Activated CD4-positive, alpha-beta T cell treated with anti-CD3 and anti-CD28 coated beads, Interleukin-2, amount 10 ng/mL, durations not matched to agents 24 days and 14 days (primary cell): ENCODE measurements at places on chromosomes 4 and X. TPM values are rescaled to one million over a fixed set of nuclear protein-coding genes. Genes with fewer than 3 reads are reported as not detected.
A peak's percentile ranks its signal among the peaks of the same experiment; 100 is the strongest.

HPF1 gene
- total RNA-seq: 18.8 and 34.0 TPM in 2 replicates

LRCH2 gene
- not detected in 2 replicates for total RNA-seq

TBX22 gene
- not detected in 2 replicates for total RNA-seq

GCNA gene
- total RNA-seq: 3.3 and 4.5 TPM in 2 replicates

SPANXN3 gene
- not detected in 2 replicates for total RNA-seq

ANTXR2 gene
- total RNA-seq: 8.2 and 10.6 TPM in 2 replicates

GAGE12E gene
- total RNA-seq: not detected in 2 replicates

- no peaks in the 10 kb centered on the region for H3K4me1 ChIP-seq
- H3K27me3 ChIP-seq: no peaks in the 10 kb centered on the region
- no peak for DNase-seq
- no peaks in the 10 kb centered on the region for H3K36me3 ChIP-seq
- H3K4me3 ChIP-seq: no peak overlapping the region
- no peak overlapping the region for H3K27ac ChIP-seq
These were observed 474.0 kb upstream of the NDST3 start for GRCh38 chr4:117560329-117560728.

GRCh38 chrX:151815398-151815797, 80.9 kb downstream of the CNGA2 start:
- no peaks in the 10 kb centered on the region for H3K4me1 ChIP-seq
- no peaks in the 10 kb centered on the region for H3K36me3 ChIP-seq
- no peaks in the 10 kb centered on the region for H3K27me3 ChIP-seq
- no peak overlapping the region for H3K4me3 ChIP-seq
- no peak overlapping the region for H3K27ac ChIP-seq
- no peak for DNase-seq

DNA sequence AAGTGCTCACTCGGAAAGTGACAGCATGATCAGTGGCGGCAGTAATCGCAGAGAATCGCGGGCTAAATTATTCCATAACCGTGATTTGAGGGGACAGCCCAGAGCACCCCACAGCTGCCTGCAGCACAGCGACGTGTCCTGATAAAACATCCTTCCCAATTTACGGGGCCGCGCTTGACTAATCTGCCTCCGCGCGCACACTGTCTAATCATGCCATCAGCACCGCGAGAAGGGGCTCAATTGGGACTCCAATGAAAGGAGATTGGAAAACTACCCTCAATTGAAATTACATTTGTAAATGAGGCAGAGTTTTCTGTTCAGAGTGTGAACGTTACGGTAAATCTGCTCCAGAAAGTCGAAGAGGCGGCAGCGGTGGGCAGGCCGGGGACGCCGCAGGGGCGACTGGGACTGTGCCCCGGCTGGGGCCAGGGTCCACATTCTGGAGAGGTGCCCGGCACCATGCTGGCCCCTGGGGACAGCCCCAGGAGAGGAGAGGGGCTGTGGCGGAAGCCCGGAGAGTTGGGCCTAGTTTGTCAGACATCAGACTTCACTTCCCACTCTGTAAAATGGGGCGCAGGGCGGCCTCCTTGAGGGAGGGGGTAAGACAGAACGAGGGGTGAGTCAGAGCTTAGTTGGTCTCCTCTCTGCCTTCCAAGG, 107.7 kb downstream of the FAM53A start:
- H3K36me3 ChIP-seq: no peaks in the 10 kb centered on the region
- H3K27ac ChIP-seq: no peak overlapping the region
- DNase-seq: no peak
- no peaks in the 10 kb centered on the region for H3K27me3 ChIP-seq
- H3K4me3 ChIP-seq: no peak overlapping the region

GRCh38 chrX:103674531-103675454, 11.7 kb downstream of the MORF4L2 start:
- H3K36me3 ChIP-seq: peaks cover 28% of the 10 kb centered on the region
- peaks cover 2% of the 10 kb centered on the region for H3K4me1 ChIP-seq
- no peaks in the 10 kb centered on the region for H3K27me3 ChIP-seq
- no peak overlapping the region for H3K4me3 ChIP-seq
- no peak overlapping the region for H3K27ac ChIP-seq
- no peak for DNase-seq

- no peaks in the 10 kb centered on the region for H3K36me3 ChIP-seq
- H3K27ac ChIP-seq: no peak within 1 kb of the TSS
- H3K4me3 ChIP-seq: peak within 1 kb of the TSS; percentile 68
- peaks cover 7% of the 10 kb centered on the region for H3K4me1 ChIP-seq
- peaks cover 13% of the 10 kb centered on the region for H3K27me3 ChIP-seq
These were observed at the start of gene SMIM10L2A for GRCh38 chrX:135421932-135422809. Gene SMIM10L2A, plus strand, starts transcription at chrX:135421944. Its CDS starts 188 bp downstream, at chrX:135422132.
